ENCODE measurements at places on chromosomes 1 and 21.

DNA sequence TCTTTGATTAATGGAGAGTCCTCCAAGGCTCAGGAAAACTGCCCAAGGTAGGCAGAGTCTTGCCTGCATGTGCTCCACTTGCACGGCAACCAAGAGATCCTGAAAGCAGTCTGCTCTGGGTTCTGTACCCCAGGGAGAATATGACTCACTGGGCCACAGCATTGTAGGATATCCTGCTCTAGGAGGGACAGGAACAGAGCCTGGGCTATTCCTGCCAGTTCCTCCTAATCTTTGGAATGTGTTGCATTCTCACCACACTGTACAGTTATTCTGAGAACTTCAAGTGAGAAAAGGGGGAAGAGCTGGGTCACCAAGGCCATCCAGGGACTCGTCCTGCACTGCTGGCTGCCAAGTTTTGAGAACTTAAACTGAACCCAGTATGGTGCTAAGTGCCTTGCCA lies 278.5 kb downstream of the MATN1 start:
- DNase-seq: no peak

GRCh38 chr1:247517795-247518612 lies 18.2 kb downstream of the OR2C3 start:
- no peak for DNase-seq

DNA sequence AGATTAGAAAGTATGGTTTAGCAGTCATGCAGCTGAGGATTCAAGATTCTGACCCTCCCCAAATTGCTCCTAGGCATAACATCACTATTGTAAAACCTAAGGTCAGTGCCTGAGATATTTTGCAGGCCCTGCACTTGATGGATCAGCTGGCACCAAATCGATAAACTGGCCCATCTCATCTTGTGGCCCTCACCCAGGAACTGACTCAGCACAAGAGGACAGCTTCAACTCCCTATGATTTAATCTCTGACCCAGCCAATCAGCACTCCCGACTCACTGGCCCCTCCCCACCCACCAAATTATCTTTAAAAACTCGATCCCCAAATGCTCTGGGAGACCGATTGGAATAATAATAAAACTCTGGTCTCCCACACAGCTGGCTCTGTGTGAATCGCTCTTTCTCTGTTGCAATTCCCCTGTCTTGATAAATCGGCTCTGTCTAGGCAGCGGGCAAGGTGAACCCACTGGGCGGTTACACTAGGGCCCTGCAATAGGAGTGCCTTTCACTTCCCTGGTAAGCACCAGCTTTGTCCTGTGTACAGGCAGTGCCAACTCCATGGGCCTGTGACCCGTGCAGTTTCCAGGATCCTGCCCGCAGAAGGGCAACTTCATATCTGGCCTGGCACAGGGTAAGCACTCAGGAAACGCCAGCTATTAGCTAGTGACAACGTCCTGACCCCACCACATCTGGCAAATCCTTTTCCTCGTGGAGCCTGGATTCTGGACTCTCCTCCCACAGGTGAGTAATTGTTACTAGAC lies 28.7 kb upstream of the SLC2A5 start:
- no peak for DNase-seq

DNA sequence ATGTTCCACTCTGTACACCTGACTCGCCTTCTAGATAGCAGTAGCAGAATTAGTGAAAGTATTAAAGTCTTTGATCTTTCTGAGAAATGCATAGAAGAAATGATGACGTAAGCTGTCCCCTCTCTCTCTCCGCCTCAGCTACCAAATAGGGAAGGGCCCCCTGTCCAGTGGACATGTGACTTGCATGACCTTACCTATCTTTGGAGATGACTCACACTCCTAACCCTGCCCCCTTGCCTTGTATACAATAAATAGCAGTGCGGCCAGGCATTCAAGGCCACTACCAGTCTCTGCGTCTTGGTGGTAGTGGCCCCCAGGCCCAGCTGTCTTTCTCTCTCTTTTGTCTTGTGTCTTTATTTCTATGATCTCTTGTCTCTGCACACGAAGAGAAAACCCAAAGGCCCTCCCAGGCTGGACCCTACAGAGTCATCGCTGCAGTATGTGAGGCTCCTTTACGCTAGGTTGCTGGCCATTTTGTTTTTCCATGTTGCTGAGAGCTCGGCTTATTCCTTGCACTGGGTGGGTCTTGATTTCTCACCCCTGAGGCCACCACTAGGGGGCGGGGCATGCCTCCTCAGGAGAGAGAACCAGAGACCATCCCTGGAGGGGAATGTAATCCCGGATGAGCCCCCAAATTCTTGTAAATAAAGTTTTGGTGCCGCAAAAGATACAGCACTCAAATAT lies 16.0 kb upstream of the ZBTB8B start:
- DNase-seq: no peak

GRCh38 chr1:198157847-198158725 lies 1.3 kb downstream of the NEK7 start:
- DNase-seq: no peak

DNA sequence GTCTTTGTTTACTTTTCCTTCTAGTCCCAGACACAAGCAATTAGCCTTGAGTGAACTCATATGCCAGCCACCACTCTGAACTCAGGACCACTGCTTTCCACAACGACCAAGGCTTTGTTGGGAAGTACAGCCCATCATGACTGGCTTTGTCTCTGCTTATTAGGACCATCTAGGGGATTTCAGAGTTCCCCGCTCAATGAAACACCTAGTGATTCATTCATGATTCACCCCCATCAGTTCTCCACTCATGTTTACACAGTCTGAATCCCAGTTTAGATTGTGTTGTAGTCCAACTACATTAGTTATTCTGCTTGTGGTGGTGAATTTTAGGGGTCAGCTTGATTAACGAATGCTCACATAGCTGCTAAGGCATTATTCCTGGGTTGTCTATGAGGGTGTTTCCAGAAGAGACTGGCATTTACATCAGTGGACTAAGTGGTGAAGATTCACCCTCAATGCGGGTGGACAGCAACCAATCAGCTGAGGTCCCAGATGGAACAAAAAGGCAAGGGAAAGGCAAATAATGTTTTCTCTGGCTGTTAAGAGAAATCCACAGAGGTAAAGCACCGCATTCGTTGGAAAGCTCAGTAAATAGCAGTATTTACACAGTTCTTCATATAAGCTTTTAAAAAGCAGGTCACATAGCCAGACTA lies 122.7 kb downstream of the RGS21 start:
- DNase-seq: no peak

DNA sequence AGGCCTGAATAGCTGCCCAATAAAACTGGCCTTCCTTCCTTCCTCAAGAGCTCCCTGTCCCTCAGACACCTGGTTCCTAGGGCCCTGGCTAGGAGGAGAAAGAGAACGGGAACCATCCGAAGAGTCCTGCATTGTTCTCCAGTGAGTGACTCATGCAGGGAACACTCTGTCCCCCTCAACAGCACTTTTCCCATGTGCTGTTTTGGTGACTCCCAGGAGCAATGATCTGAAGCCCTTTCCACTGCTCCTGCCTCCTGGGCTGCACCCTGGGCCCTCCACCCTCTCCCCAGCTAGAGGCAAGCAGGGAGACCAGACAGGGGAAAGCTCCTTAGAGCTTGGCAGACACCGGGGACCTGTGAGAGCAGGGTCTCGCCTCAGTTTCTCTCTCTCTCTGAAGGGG lies 18.9 kb downstream of the TNNT2 start:
- no peak for DNase-seq

DNA sequence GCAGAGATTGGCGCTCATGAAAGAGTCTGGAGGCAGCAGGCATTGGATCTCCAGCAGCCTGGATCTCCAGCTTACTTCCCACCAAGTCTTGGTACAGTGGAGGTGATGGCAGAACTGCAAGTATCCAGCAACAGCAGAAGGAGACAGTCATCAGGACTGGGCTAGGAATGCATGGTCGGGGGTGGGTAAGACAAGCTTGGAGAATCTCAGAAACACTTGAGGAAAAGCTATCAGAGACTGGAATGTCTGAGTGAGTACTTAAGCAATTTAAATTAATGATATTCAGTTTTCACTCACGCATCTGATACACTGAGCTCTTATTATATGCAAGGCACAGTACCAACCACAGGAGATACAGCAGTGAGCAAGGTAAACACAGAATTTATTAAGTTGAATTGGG lies 9.8 kb downstream of the TMEM35B start:
- no peak for DNase-seq

- DNase-seq: no peak
Measured at GRCh38 chr1:182786223-182786994, 3.2 kb upstream of the NPL start.

DNA sequence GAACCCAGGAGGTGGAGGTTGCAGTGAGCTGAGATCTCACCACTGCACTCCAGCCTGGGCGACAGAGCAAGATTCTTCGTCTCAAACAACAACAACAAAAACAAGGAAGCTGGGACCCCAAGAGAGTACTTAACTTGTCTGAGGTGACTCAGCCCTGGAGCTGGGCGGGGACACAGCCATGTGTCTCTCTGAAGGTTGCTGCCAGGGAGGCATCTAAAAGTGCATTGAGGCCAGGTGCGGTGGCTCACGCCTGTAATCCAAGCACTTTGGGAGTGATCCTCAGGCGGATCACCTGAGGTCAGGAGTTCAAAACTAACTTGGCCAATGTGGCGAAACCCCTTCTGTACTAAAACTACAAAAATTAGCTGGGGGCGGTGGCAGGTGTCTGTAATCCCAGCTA lies 7.7 kb downstream of the IFI6 start:
- no peak for DNase-seq

GRCh38 chr1:199590708-199591107 lies 436.8 kb upstream of the NR5A2 start:
- no peak for DNase-seq
